Stimulated activated CD8-positive, alpha-beta memory T cell treated with anti-CD3 and anti-CD28 coated beads, Interleukin-2, amount 100 ng/mL, for 48 hours (primary cell): ENCODE measurements at places on chromosomes 2 and 18.

DNA sequence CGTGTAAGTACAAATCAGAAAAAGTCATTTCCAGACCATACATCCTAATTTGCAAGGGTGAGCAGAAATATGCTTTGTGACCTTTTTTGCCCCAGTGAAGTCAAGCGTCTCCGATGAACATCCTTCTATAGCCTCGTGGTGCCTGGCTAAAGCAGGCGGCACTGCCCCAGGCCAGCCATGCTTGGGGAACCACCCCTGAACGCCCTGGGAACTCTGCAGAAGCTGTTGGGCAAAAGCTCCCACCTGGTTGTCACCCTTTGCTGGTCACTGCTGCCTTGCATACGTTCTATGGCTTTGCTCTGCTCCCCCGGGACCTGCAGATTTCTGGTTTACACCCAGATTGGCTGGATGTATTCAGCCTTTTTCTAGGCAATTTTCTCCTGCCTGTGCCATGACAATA lies 256.4 kb downstream of the SS18 start:
- DNase-seq: no peak

GRCh38 chr2:215711471-215712034 lies 275.7 kb upstream of the FN1 start:
- no peak for DNase-seq

GRCh38 chr2:141035846-141036420 lies 1094.9 kb downstream of the LRP1B start:
- DNase-seq: no peak

- no peak for DNase-seq
Measured at GRCh38 chr18:36576339-36576738, 252.5 kb downstream of the TPGS2 start.

GRCh38 chr2:16755442-16755841 lies 89.8 kb upstream of the CYRIA start:
- DNase-seq: no peak

GRCh38 chr2:216970359-216970915 lies 110.6 kb upstream of the TNP1 start:
- no peak for DNase-seq
